Colonic mucosa (tissue), 4 donors: ENCODE measurements at places on chromosomes 7 and 10.
A peak's percentile ranks its signal among the peaks of the same experiment; 100 is the strongest.

- no peak for DNase-seq
Measured at GRCh38 chr7:73560109-73560835, 2.8 kb upstream of the BCL7B start.

DNA sequence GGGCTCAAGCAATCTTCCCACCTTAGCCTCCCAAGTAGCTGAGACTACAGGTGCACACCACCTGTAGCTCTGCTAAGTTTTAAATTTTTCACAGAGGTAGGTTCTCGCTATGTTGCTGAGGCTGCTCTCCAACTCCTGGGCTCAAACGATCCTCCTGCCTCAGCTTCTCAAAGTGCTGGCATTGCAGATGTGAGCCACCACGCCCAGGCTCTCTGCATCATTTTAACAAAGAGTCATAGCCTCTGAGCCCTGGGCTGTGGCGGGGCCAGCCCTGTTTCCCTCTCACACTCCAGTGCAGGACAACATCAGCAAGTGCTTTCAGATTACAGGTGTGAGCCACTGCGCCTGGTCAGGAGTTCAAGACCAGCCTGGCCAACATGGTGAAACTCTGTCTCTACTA, 102.5 kb downstream of the COL26A1 start:
- DNase-seq: no peak

GRCh38 chr10:33596422-33596821, 262.0 kb upstream of the NRP1 start:
- no peak for DNase-seq

DNA sequence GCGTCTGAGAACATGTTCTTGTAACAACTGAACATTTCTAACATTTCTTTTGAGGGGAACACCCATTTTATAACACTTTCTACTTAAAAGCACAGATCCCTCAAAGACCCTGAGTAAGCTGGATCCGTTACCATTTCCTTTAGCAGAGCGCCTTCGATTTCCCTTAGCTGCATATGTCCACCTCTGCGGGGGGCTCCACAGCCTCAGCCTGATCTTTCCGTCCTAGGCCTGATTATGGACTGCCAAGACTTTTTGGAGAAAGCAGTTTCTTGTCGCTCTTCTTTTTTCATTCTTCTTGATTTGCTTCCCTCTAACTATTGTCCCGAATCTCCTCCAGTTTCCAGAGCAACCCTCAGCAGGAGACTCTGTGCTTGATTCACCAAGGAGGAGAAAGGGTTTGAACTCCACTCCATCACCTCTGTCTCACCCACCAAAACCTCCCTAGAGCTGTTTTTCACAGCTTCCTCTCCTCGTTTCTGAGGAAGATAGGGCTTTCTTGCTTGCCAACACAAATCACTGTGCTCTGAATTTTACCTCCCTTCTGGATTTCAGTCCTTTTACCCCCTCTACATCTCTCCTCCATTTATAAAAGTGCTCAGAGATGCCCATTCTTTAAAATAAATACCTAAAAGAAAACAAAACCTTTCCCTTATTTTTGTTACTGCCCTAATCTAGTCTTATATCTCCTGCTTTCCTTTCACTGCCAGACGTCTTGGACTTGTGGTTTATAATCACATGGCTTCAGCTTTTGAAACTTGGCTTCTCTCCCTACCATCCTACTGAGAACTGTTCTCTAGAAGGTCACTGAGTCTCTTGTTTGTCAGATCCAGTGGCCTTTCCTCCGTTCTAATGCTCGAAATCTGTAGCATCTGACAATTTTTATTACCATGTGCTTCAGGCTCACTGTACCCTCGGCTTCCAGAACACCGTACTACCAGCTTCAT, 30.5 kb upstream of the ZRANB1 start:
- no peak for DNase-seq

- DNase-seq: peak; percentile 9
Measured at GRCh38 chr7:47298636-47299035, 283.3 kb downstream of the TNS3 start.

DNA sequence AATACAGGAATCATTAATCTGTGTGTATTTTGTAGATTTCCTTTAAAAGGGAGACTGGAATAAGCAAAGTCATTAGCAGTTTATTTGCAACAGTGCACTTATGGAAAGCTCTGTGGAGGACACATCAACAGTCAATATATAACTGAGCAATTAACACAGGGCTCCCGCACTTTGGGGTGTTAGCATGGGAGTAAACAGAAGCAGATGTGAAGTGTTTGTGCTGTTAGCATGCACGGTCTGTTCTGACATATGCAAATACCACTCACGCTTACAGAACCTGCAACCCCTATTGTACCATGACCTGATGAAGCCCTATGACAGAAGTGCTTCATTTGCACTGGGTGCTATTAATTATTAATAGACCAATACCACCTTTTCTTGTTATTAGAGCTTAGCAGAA, 118.9 kb downstream of the PPP1R3A start:
- DNase-seq: no peak

DNA sequence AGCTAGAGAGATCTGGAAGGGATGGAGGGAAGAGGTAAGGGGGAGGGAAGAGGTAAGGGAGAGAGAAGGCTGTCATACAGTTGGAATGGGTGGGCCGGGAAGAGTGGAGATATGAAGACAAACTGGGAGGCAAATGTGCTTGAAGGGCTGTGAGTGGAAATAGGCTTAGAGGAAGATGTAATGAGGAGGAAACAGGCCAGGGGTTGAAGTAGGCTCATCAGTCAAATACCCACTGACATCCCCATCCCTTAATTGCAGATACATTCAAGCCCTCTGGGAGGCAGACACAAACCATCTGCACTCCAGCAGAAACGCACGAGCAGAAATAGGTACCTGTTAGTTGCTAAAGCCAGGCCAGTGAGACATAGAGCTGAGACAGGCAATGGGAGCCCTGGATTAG, 2.1 kb downstream of the SYNPO2L start:
- DNase-seq: no peak

- DNase-seq: peak; percentile 58
Measured at GRCh38 chr10:8054494-8055407, at the start of gene GATA3. Gene GATA3 (plus strand): TSS chr10:8054688. CDS start chr10:8055656, 968 bp downstream.

DNA sequence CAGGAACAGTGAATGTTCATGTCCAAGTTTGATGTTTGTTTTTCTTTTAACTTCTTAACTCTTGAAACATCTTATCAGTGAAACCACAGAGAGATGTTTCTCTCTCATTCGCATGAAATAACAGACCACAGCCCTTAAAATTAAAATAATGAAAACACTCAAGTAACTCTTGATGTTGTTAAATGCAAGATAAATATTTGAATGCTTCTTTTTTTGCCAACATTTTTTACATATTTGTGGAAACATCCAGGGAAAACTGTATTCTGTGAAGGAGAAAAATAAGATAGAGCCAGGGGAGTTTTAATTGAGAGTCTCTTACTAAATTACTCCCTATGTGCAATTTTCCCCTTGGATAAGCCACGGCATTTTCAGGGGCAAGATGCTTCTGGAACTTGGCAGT, 361.8 kb upstream of the MGMT start:
- DNase-seq: no peak

- DNase-seq: no peak
Measured at GRCh38 chr7:47428052-47428767, 153.7 kb downstream of the TNS3 start.

DNA sequence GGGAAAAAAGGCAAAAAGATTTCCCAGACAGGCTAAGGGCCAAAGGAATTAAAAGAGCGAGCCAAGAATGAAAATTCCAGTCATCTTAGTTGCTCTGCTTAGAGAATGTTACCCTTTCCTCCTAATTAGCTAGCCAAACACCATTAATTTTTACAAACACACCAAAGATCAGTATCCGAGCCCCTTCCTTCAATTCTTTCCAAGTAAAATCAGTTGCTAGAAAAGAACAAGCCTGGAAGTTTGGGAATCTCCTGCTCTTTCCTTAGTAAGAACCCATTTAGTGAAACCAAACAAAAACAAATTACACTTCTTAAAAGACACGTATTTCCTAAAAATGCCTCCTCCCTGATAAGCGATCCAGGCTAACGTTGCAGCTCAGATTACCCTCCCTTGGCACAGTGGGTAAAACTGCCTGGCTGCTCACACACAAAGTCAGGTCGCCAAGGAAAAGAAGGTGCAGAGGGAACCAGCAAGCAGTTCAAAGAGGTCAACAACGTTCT, 57.1 kb upstream of the ABLIM1 start:
- DNase-seq: no peak

DNA sequence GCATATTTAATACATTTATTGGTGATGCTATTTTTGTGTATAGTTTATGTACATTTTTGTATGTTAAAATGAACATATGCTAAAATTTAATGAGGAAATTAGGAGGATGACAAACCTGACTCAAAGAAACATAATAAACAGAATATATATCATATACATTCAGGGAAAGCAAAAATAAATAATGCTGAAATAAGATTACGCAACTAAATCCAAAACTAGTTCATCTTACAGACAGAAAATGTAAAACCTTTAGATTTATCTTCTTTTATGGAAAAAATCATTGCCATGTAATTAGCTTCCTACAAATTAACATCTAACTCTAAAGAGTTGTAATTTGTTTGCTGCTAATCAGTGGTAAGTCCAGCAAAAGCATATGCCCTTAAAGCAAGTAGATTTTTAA, 216.5 kb downstream of the PTN start:
- DNase-seq: no peak

DNA sequence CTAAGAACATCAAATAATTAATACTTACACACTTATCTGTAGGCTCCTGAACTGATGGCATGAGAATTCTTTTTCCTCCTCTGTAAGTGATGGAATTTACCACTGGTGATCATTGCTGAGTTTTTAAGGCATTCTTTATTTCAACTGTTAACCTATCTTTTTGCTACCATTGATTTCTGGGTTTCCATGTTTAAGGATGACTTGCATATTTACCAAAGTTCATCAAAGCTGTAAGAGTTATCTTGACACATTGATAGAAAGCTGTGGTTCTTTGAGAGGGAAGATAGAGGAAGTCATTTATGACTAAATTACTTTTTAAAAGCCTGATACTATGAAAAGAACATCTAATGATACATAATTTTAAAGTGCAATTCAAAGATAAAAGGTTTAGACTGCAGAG, 19.5 kb upstream of the GFRA1 start:
- DNase-seq: no peak

DNA sequence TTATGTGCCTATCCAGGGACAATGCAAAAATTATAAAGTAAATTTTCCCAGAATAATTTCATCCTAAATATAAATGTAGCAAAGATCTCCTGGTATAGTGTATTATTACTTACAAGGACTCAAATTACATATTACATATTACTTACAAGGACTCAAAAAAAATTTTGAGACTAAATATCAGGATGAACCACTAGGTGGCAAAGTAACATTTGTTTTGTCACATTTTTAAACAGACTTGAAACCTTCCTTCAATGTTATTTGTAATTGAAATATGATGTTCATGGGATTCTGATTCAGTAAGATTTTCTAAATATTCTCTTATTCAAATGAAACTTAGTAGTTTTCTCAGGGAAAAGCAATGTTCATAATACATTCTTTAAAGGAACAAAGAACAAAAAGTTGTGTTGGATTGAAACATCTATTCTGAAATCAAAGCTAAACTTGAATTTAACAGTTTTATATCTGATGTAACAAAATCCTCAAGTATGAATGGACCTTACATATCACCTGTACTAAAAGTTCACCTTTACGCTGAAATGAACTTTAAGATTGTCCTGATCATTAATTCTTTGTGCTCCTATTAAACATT, 74.3 kb upstream of the GNAI1 start:
- DNase-seq: no peak

DNA sequence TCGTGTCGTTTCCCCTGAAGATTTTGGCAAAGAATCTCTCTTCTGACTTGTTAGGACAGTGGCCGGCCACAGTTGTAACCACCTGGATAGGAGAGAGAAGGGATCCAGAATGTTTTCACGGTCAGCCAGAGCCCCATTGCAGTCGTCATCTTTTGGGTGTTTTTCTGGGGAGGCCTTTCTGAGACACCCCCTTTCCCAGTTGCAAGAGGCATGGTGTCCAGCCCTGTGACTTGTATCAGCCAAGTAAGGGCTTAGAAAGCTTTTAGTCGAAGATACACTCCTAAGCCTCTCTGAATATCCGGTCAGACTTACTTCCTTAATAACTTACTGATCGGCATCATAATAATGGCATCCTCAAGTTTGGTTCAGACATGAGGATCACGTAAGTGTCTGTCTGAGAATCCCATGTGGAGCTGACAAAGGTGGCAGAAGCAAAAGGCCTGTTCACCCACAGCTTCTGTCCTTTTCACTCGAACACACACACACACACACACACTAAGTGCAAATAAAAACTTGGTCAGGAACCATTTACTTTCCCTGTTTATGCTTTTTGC, 435.7 kb upstream of the GALNT17 start:
- peak; percentile 48 for DNase-seq

DNA sequence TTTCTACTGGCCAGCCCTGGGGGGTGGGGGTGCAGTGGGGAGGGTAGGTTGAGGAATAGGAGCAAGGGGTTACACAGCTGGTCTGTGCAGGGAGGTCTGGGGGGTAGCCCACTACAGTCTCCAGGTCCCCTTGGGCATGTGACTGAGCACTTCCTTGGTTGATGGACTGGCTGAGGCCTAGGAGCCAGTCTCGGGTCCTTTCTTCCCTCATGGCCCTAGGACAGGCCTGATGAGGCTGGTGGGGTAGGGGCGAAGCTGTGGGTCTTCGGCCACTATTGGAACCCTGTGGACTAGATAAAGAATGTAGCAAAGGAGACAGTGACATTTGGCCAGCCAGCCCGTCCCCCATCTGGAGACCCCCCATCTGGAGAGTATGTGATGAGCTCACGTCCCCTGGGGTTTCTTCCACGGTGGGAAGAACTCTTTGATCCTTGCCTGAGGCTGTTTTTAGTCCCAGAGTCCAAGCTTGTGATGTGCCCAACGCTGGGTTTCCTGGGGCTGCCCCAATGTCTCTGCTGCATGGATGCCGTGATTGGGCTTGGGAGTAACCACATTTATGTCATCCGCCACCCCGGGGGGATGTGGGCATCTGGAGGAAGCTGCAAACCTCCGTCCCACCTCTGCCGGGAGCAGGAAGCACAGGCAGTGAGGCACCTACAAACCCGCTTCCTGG, 20.7 kb downstream of the FAM241B start:
- DNase-seq: no peak

GRCh38 chr7:22791204-22792158, 31.2 kb downstream of the TOMM7 start:
- DNase-seq: no peak

GRCh38 chr7:124106575-124106974, 73.7 kb upstream of the TMEM229A start:
- DNase-seq: no peak

GRCh38 chr7:105680505-105681187, 99.4 kb upstream of the EFCAB10 start:
- peak; percentile 36 for DNase-seq

GRCh38 chr7:80907141-80907601, 11.7 kb downstream of the SEMA3C start:
- DNase-seq: no peak

DNA sequence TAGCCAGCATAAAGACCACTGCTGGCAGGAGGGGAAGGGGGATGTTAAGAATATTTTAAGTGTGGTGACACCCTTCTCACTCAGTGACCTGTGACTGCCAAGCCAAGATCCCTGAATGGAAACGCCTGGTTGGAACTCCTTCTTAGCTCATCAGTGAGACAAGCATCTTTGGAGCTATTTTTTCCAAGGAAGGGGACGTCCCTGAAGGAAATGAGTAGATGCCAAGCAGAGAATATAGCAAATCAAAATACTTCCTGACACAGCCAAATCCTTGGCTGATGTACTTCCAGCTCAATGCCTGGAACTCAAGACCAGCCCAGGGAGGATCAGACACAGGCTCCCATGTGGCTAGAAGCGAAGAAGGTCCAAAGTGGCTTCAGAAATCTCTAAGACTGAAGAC, 82.2 kb downstream of the SORBS1 start:
- no peak for DNase-seq
